CD8-positive, alpha-beta memory T cell (primary cell): ENCODE measurements at places on chromosomes 5 and 9.

- DNase-seq = no peak
Observed at GRCh38 chr5:112549127-112549526, 130.1 kb upstream of the EPB41L4A start.

GRCh38 chr5:32504989-32505596 lies 60.6 kb upstream of the ZFR start:
- no peak for DNase-seq

- no peak for DNase-seq
Observed at GRCh38 chr5:95730011-95730700, 980 bp upstream of the RHOBTB3 start.

DNA sequence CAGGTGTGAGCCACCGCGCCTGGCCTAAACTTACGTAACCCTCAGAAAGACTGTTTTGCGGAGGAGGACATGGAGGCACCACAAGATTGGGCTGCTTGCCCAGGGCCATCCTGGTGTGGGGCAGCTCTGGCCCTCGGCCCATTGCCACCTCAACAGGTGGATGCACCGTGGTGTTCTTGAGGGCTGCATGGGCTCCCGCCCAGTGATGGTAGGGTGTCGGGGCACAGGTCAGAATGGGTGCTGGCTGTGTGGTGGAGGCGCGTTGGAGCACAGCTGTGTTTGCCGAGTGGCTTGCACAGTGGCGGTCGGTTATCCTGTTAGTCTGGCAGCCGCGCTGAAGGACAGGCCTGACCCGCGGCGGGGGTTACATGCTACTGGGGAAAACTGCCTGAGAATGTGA lies 196.9 kb downstream of the CACNA1B start:
- no peak for DNase-seq

DNA sequence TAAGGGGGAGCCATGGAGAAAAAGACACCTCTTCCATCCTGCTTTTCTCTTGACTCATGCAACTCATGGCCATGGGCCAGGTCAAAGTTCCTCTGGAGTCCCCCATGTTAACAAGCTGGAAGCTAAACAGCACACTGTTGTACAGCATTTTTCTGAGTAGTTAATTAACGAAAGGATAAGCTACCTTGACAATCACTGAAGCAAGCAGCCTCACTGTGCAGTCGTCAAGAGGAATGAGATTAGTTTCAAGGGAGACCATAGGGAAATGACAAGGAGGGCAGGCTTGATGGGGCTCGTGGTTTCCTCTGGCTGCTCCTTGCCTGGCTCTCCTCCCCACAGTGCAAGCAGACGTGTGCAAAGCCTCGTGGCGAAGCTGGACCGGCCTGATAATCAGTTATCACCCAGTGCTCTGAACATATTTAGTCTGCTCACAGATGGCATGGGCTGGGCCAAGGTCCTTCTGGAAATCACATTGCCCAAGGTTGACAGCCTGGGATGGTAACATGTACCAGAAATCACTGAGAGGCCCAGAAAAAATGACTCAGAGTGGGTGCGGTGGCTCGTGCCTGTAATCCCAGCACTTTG lies 209.5 kb downstream of the SLIT3 start:
- DNase-seq = no peak
